Activated CD8-positive, alpha-beta memory T cell treated with anti-CD3 and anti-CD28 coated beads for 48 hours (primary cell): ENCODE measurements at places on chromosomes 4 and X.

DNA sequence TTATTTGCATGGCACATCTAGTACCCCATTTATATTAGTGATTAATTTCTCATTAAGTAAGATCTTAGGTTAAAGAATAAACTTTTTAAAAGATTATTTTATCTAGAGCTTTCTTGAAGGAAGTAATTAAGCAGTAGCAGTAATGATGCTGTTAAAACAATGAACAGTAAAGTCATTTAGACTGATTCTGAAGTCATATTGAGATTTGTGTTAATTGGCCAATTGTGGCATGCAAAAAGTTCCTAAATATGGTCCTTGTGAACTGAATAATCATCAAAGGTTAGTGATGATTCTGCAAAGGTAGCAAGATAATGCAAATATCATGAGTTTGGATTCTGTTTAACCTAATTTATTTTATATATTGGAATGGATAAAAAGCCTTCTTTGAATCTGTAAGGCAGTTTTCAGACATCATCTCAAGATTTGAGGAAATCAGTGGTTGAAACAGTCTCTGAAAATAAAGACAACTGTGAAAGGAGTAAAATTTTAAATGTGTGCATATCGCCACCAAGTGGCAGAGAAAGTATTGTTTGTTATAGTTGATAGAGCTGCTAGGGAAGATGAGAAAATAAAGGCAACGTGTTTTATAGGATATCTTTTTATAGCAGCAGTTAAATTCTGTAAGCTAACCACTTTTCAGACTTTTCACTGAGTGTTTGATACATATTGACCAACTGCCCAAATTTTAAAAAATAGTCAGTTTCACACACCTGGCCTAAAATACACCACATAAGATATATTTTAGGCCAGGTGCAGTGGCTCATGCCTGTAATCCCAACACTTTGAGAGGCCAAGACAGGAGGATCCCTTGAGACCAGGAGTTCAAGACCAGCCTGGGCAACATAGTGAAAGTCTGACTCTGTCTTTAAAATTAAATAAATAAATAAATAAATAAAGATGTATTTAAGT is 79.6 kb downstream of the CCKAR start:
- no peak for DNase-seq

GRCh38 chrX:1596676-1597344 is 5.4 kb downstream of the AKAP17A start:
- DNase-seq: no peak

- DNase-seq: no peak
Observed at GRCh38 chrX:152656890-152657289, 19.2 kb downstream of the GABRQ start.

DNA sequence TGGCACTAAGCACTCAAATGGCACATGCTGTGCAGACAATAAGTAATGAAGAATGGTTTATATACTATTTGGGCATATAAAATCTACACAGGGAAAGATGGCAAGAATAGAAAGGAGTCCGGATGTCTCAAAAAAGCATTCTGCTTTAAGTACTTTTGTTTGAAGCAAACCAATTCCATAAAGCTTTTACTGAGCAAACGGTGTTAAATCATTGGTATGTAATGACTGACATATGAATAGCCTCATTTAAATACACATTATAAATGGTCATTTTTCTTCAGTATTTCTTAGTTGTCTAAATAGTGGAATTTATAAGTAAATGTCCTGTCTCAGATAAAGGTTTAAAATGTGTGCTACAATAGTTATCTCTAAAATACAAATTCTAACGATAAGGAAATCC is 6.0 kb downstream of the FBXO8 start:
- no peak for DNase-seq

GRCh38 chrX:31420711-31421151 is 348.9 kb upstream of the FTHL17 start:
- DNase-seq: no peak
